Activated CD4-positive, alpha-beta T cell treated with anti-CD3 and anti-CD28 coated beads, Interleukin-2, Interleukin-4, amounts not matched to agents 100 ng/mL and 50 ng/mL, durations not matched to agents 16 hours and 8 hours (primary cell): ENCODE measurements at places on chromosomes 13 and 19.
A peak's percentile ranks its signal among the peaks of the same experiment; 100 is the strongest.

DNA sequence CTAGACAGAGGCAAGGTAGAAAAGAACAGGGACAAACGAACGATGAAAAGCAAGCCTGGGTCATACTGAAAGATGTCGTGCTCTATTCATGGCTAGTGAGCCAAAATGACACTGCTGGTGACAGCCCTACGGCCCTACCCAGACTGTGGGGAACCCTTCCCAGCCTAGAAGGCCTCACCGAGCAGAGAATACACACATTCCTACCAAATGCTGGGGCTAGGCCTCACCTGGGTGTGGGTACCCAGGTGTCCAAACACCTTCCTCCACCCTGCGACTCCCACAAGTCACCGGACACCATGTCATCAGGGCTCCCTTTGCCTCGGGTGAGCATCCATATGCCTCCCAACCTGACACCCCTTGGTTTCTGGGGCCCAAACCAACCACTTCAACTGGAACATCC is 85.3 kb upstream of the DOCK9 start:
- no peak for DNase-seq

DNA sequence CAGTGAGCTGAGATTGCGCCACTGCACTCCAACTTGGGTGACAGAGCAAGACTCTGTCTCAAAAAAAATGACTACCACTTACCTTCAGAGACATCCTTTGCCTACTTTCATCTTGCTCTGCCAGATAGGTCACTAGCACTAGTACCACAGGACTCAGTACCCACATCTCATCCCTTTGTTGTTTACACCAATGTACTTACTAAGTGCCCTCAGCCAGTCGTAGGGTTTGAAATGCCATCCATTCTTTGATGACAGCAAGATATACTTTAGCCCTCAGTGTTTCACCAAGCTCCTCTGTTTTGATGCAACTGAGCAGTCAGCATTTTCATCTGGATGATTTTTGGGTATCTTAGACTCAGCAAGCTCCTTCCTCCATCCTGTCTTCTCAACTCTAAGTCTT is 6.1 kb downstream of the URAD start:
- no peak for DNase-seq

DNA sequence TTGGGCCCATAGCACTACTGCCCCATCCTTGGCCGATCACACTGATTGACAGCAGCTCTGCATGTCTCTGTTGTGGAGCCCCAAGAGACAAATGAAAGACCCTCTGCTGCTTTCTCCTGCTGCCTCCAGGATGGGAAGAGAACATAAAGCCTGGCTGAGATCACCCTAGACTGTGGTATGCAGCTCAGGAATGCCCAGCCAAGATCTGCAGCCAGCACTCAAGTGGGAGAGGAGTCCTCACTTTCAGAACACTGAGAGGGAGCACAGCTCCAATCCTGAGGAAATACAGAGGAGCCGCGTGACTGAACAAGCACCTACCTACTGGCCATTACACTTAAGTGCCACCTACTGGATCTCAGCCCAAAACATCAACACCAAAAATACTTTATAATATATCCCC is 203.0 kb downstream of the POSTN start:
- no peak for DNase-seq

- no peak for DNase-seq
These were observed 96.6 kb upstream of the POSTN start for GRCh38 chr13:37695200-37695599.

- DNase-seq = no peak
These were observed 19.6 kb upstream of the PCCA start for GRCh38 chr13:100069278-100069677.

DNA sequence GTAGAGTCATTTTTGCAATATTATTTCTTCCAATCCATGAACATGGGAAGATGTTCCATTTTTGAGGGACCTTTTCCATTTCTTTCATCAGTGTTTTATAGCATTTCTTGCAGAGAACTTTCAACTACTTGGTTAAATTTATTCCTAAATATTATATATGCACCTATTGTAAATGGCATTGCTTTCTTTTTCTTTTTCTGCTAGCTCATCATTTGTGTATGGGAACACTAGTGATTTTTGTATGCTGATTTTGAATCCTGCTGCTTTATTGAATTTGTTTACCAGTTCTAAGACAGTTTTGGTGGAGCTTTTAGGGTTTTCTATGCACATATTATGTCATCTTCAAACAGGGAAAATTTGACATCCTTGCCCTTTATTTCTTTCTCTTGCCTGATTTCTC is 7.2 kb upstream of the CYP4F2 start:
- DNase-seq = no peak

DNA sequence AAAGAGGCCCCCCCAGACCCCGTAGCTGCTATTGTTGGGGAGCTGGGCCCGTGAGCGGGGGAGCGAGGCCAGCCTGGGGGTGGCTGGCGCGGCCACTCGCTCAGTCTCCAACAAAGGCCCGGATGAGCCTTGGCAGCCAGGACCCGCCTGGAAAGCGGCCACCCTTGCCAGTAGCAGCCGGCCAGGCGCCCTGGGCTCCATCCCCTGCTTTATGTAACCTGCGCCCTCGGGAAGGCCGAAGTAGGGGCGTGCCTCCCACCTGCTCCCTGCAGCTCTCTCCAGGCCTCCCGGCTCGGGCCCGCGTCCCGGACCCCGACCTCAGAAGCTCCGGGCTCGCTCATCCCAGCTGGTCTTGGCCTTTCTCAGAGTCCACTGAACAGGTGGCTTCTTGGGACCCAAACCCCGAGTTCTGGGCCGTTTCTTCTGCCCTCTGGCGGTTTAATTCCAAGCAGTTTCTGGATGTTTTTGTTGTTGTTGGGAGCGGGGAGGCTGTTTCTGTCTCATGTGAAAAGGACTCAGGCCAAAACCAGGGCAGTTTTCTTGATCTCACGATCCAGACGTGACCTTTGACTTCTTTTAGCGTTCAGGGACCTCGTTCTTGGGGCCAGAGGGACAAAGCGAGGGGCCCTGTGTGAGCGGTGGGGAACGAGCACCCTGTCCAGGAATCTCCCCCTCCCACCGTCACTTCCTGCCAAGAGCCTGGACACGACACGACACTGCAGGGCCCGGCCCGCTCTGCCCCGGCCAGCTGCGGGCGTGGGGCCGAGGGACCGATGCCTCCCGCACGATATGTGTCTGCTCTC is 1.2 kb downstream of the CDC34 start:
- peak; percentile 49 for DNase-seq

DNA sequence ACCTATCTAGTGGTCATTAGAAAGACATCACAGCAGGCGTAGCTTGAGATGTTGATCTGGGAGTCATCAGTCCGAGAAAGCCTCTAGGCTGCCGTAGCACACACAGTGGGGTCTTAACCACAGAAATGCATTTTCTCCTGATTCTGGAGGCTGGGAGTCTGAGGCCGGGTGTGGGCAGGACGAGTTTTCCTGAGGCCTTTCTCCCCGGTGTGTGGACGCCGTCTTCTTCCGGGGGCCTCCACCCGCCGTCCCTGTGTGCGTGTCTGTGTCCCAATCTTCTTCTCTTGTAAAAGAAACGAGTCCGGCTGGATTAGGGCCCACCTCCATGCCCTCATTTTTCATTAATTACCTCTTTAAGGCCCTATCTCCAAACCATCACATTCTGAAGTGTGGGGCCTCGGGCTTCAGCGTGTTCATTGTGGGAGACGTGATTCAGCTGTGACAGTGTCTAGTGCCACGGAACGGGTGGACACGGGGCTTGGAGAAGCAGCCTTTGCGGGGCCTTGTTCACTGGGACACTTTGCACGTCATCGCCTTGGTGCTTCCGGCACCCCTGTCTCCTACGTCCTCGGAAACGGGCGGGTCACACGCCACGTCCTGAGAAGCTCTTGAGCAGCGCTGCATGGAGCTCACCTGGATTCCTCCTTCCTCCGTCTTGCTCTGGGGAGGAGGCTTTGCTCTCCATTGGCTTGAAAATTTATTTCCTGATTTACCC is 208.9 kb upstream of the SOX1 start:
- DNase-seq = no peak

DNA sequence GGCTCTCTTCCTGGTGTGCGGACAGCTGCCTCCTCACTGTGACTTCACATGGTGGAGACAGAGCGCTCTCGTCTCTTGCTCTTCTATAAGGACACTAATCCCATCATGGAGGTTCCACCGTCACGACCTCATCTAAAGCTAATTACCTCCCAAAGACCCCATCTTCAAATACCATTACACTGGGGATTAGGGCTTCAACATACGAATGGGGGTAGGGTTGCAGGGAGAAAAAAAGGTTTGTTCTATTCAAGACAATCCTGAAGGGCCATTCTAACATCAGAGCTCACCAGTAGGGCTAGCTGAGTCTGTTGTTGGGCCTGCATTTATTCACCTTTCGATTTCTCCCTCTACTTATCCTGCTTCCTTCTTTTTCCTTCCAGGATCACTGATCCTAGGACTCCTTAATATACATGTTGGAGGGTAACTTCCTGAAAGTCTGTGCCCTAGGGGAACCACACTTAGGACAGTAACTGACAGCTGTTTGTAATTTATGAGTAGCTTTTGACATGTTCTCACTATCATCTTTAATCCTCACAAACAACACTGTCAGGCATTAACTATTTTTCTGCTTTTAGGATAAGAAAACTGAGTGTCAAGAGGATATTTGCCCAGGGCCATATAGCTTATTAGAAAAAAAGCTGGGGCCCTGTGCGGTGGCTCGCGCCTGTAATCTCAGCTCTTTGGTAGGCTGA is 18.8 kb upstream of the GTF2F2 start:
- no peak for DNase-seq

- no peak for DNase-seq
These were observed 385.8 kb downstream of the SLITRK1 start for GRCh38 chr13:83496501-83496900.

- peak; percentile 78 for DNase-seq
These were observed at the start of gene IL4I1 for GRCh38 chr19:49896863-49897621. Gene IL4I1, minus strand, starts transcription at chr19:49896887. Its CDS starts 727 bp downstream, at chr19:49896160.

DNA sequence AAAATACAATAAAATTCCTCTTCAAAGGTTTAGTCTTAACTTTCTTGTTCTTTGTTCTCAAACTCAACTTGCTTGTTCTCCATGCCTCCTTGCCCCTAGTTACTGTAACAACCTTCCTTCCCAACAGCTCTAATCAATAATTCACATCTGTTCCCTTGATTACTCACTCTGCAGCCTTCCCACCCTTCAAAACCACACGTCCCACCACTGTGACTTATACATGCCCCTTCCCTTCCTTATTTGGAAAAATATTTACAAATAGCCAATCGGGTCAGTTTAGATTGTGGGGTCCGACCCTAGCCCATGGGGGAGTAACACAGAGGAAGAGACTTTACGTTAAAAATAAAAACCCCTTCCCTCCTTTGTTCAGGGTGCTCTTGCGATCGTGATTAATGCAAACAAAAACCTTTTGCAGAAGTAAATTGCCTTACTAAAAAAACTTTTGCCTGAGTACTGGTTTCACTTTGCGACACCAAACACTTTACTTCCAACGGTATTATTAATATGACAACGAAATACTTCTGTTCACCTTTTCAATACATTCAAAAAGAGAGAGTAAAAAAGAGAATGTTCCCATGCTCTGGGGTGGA is 512 bp upstream of the ZNF93 start:
- DNase-seq = no peak

- DNase-seq = no peak
These were observed 215.1 kb downstream of the SHISA2 start for GRCh38 chr13:25836574-25837336.

DNA sequence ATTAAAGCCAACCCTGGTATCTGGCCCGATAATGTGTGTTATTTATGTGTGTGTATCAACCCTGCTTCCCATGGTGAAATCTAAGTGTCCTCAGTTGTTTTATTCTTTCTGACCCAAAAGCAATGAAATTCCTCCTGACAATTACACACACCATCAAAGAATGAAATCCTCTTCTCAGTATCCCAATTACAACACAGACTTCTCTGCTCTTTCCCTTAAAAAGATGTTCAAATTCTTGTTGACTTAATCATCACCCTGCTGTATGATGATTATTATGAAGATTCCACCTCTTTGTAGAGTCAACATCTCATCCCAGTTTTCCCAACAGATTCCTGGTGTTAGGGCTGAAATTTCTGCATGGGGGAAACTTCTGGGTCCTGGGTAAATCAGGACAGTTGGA is 8.9 kb upstream of the TRPC4 start:
- DNase-seq = no peak

DNA sequence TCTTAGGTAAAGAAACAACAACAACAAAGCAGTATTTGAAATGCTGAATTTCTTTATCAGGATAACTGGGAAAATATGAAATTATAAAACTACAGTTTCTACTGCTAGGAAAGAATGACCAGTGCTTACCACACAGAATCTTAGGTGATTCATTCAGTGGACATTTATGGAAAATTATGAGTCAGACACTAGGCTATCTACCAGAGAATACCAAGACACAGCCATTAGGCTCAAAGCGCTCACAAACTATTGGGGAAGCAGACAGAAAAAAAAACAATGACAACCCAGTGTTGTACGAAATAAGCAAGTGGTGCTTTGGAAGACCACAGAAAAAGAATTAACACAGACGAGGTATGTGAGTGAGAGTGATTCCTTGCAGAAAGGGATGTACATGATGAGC is 1019.5 kb downstream of the PCDH9 start:
- DNase-seq = no peak

DNA sequence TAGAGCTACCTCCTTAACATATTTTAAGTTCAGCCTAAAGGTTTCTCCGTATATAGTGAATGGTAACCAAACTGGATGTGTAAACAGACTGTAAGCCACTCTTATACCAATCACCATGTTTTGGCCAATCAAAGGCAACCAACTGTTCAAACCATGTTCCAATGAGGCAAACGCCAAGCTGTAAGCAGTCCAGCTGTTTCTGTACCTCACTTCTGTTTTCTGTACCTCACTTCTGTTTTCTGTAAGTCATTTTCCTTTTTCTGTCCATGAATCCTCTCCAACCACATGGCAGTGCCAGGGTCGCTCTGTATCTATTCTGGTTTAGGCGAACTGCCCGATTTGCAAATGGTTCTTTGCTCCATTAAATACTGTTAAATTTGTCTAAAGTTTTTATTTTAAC is 24.4 kb downstream of the COMMD6 start:
- no peak for DNase-seq
